NCI-H446 (cell line): ENCODE measurements at places on chromosomes 7 and 10.

DNA sequence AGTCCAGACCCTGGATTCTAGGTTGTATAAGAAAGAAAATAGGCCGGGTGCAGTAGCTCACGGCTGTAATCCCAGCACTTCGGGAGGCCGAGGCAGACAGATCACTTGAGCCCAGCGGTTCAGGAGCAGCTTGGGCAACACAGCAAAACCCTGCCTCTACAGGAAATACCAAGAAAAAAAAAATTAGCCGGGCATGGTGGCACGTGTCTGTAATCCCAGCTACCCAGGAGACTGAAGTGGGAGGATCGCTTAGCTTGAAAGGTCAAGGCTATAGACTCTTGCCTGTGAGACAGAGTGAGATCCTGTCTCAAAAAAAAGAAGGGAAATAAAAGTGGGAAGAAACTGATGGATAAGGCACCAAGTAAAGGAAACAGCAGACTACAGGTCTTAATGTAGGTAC is 287.9 kb upstream of the KLF14 start:
- no peak for DNase-seq

- no peak for DNase-seq
These were observed 10.0 kb upstream of the CRYGN start for GRCh38 chr7:151449990-151450389.

DNA sequence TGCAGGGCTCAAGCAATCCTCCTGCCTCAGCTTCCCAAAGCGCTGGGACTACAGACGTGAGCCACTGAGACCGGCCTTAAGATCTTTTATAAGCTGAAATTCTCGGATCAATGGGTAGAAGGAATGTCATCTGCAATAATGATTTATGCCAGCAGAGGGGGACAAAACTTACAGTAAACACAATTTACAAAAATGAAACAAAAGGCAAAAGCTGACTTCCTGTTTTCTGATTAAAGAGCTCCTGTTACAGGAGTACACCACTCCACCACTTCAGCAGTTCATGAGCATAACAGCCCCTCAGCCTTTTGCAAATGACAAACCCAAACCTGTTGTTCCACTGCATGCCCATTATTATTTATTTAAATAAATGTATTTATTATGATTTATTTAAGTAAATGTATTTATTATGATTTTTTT is 88.5 kb upstream of the ATP6V0A4 start:
- DNase-seq, result peak; percentile 51

GRCh38 chr10:62335326-62335725 is 38.8 kb upstream of the ZNF365 start:
- DNase-seq, result no peak

DNA sequence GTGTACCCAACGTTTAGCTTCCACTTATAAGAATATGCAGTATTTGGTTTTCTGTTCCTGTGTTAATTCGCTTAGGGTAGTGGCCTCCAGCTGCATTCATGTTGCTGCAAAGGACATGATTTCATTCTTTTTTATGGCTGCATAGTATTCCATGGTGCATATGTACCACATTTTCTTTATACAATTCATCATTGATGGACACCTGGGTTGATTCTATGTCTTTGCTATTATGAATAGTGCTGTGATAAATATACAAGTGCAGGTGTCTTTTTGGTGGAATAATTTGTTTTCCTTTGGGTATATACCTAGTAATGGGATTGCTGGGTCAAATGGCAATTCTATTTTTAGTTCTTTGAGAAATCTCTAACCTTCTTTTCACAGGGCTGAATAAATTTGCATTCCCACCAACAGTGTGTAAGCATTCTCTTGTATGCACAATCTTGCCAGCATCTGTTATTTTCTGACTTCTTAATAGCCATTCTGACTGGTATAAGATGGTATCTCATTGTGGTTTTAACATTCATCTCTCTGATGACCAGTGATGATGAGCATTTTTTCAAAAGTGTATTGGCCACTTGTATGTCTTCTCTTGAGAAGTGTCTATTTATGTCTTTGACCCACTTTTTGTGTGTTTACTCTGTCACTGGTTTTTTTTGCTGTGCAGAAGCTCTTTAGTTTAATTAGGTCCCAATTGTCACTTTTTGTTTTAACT is 72.5 kb upstream of the CC2D2B start:
- no peak for DNase-seq

- DNase-seq, result no peak
These were observed 178.8 kb upstream of the ITGB1 start for GRCh38 chr10:33136781-33137180.

DNA sequence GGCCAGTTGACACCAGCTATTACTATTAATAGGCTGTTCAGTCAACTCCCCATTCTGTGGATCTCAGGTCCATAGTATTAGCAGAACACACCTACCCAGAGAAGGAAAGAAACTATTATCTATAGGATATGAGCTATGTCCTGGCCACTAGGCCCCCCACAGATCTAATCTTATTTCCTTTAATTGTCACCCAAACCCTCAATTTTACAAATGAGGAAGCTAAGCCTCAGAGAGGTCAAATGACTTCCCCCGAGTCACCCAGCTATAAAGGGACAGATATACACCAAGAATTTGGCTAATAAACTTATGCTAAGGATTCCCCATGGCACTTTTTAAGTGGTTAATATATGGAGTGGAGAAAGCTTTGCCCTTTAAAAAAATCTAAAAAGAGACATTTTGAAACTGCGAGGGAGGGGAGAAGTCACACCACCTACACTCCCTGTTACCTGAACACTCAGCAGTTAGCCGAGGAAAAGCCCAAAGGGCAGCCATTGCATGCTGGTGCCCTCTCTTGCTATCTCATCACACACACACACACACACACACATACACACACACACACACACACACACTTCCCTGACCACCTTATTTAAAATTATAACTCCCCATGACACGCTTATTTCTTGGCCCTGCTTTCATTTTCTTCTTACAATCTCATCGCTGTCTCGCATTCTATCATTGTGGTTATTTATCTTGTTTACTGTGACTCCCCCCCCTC is 157.0 kb upstream of the ADO start:
- no peak for DNase-seq

GRCh38 chr7:101162551-101163278 is 2.7 kb downstream of the VGF start:
- peak; percentile 69 for DNase-seq

DNA sequence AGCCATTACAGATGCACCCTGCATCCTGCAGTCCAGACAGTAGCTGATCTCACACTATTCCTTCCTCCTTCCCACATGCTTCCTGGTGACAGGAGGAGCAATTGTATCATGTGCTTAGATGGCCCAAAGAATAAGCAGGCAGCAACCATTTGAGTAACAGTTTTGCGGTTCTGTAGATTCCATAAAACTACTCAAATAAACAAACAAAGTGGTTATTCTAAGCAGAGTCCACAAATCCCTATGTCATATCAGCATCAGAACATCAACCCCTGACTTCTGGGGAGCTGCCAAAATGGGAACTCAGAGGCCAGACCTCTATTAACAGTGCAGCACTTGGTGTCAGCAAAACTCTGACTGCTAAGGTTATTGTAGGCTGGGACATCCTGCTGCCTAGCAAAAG is 226.0 kb downstream of the SORCS1 start:
- DNase-seq, result no peak

- no peak for DNase-seq
These were observed 29.4 kb upstream of the PCGF5 start for GRCh38 chr10:91190876-91191583.

- no peak for DNase-seq
These were observed 9.4 kb downstream of the MPP7 start for GRCh38 chr10:28293236-28294168.

GRCh38 chr7:155753446-155753965 is 58.8 kb downstream of the SHH start:
- DNase-seq, result no peak

GRCh38 chr10:133466683-133467275 is 13.0 kb downstream of the SCART1 start:
- no peak for DNase-seq

DNA sequence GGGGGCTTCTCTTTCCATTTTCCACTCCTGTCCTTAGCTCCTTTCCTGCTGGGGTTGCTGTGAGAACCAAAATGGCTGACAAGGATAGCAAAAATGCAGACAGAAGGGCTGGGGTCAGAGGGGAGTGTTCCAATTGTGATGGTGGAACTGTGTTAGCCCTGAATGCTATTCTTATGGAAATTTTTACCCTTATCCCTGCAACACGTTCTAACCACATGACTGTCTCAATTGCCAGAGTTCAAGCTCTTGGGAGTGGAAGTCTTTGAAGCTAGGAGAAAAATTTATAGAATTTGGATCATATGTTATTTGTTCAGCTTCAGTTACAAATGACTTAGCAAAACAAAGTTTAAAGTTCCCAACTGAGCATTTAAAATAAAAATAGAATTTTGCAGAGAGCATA is 134.1 kb downstream of the ADCYAP1R1 start:
- DNase-seq, result no peak

- no peak for DNase-seq
These were observed 154.8 kb upstream of the TMEM196 start for GRCh38 chr7:19928247-19928646.
